ENCODE measurements at places on chromosomes 7 and 10. TPM values are rescaled to one million over a fixed set of nuclear protein-coding genes. Genes with fewer than 3 reads are reported as not detected.

The BUB3 gene
- 265 TPM for total RNA-seq

GRCh38 chr10:123967626-123968243 is 76.1 kb upstream of the CPXM2 start:
- H3K27me3 ChIP-seq, result peaks cover 35% of the 10 kb centered on the region
- H3K36me3 ChIP-seq, result no peaks in the 10 kb centered on the region
- no peaks in the 10 kb centered on the region for H3K4me1 ChIP-seq

The AKAP9 gene
- total RNA-seq, result 32.7 TPM

DNA sequence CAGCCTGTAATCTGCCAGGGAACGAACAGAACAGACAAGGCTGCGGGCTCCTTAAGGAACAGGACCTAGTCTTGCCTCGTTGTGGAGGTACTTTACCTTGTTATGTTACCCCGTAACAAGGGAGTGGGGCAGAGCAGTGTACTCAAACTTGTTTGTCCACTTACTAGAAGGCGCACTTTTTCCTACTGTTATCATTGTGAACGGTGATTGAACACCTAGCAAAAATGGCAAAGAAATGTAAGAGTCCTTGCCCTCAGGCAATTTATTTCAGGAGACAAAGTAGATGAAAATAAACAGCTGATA is 620 bp upstream of the IMPDH1 start:
- peaks cover 26% of the 10 kb centered on the region for H3K4me1 ChIP-seq
- DNase-seq, result no peak
- H3K27ac ChIP-seq, result peak overlapping the region; percentile 77
- H3K36me3 ChIP-seq, result peaks cover 2% of the 10 kb centered on the region
- H3K4me3 ChIP-seq, result peak overlapping the region; percentile 88

The ARMC10 gene
- total RNA-seq, result 35.7 TPM

The SFR1 gene
- 13.0 TPM for total RNA-seq

GRCh38 chr7:152871678-152872060 is 112.1 kb downstream of the ACTR3B start:
- H3K4me3 ChIP-seq, result no peak overlapping the region
- H3K4me1 ChIP-seq, result no peaks in the 10 kb centered on the region
- no peaks in the 10 kb centered on the region for H3K27me3 ChIP-seq
- no peak overlapping the region for H3K27ac ChIP-seq
- no peak for DNase-seq
- H3K36me3 ChIP-seq, result no peaks in the 10 kb centered on the region

- no peaks in the 10 kb centered on the region for H3K4me1 ChIP-seq
- peaks cover 27% of the 10 kb centered on the region for H3K27me3 ChIP-seq
- no peak for DNase-seq
- H3K27ac ChIP-seq, result no peak overlapping the region
Measured at GRCh38 chr10:89440226-89441009, 26.1 kb downstream of the IFIT5 start.

The CALML5 gene
- total RNA-seq, result not detected

- peaks cover 47% of the 10 kb centered on the region for H3K36me3 ChIP-seq
- no peak overlapping the region for H3K4me3 ChIP-seq
- H3K4me1 ChIP-seq, result no peaks in the 10 kb centered on the region
- DNase-seq, result no peak
- no peak overlapping the region for H3K27ac ChIP-seq
Measured at GRCh38 chr10:13143766-13144165, 17.6 kb upstream of the MCM10 start.

DNA sequence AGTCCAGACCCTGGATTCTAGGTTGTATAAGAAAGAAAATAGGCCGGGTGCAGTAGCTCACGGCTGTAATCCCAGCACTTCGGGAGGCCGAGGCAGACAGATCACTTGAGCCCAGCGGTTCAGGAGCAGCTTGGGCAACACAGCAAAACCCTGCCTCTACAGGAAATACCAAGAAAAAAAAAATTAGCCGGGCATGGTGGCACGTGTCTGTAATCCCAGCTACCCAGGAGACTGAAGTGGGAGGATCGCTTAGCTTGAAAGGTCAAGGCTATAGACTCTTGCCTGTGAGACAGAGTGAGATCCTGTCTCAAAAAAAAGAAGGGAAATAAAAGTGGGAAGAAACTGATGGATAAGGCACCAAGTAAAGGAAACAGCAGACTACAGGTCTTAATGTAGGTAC is 287.9 kb upstream of the KLF14 start:
- DNase-seq, result no peak
- peak overlapping the region; percentile 66 for H3K27ac ChIP-seq
- no peak overlapping the region for H3K4me3 ChIP-seq

DNA sequence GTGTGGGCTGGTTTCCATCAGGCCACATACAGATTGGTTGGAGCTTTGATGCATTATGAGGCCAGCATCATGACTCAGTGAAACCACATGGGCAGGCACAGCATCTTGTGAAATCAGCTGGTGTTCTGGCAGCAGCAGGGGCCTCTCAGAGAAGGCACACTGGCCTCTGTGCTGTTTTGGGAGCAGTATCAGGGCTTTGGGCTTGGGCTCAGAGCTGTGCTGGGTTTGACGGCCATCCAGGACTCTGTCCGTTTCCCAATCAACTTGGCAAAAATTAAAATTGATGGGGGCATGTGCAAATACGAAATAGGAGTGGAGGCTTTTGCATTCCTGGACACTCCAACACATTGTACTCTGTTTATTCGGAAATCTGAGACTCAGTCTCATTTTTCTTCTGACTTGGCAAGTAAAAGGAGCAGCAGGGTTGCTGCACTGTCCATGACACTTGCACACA is 190.9 kb downstream of the BMPER start:
- no peaks in the 10 kb centered on the region for H3K36me3 ChIP-seq
- no peaks in the 10 kb centered on the region for H3K27me3 ChIP-seq
- H3K4me1 ChIP-seq, result no peaks in the 10 kb centered on the region

GRCh38 chr10:71697938-71698709 is 21.5 kb downstream of the C10orf105 start:
- H3K4me1 ChIP-seq, result peaks cover 68% of the 10 kb centered on the region
- H3K27me3 ChIP-seq, result no peaks in the 10 kb centered on the region
- H3K36me3 ChIP-seq, result no peaks in the 10 kb centered on the region
- no peak overlapping the region for H3K4me3 ChIP-seq
- H3K27ac ChIP-seq, result peak overlapping the region; percentile 51
- DNase-seq, result peak; percentile 76

The UFSP1 gene
- total RNA-seq, result 3.7 TPM

The ITGB8 gene
- not detected for total RNA-seq

- H3K36me3 ChIP-seq, result no peaks in the 10 kb centered on the region
- no peaks in the 10 kb centered on the region for H3K4me1 ChIP-seq
- peaks cover 27% of the 10 kb centered on the region for H3K27me3 ChIP-seq
- no peak for DNase-seq
- no peak within 1 kb of the TSS for H3K27ac ChIP-seq
Measured at GRCh38 chr10:14330388-14331061, at the start of gene FRMD4A. Gene FRMD4A (minus strand): TSS chr10:14330924.

DNA sequence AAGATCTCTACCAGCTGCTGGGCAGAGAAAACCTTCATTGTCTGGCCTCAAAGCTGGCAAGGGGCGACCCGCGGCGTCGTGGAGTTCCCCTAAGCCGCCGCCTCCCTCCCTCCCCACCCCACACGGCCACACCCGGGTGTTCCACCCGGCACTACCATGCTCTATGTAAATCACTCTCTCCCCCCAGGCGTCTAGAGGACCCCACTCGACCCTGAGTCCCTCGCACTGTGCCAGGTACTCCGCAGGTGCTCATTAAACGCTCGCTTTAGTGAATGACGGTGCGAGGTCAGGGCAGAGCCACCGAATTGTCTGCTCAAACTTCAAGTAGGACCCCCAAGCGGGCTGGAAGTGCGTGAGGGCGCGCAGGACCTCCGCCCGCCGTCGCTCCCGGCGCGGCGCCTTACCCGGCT is 628 bp downstream of the PARP12 start:
- H3K4me3 ChIP-seq, result peak overlapping the region; percentile 92
- peak overlapping the region; percentile 94 for H3K27ac ChIP-seq
- H3K4me1 ChIP-seq, result peaks cover 52% of the 10 kb centered on the region
- peaks cover 45% of the 10 kb centered on the region for H3K36me3 ChIP-seq
- DNase-seq, result peak; percentile 60

- no peak overlapping the region for H3K4me3 ChIP-seq
- DNase-seq, result no peak
- H3K27me3 ChIP-seq, result peaks cover 5% of the 10 kb centered on the region
- peaks cover 6% of the 10 kb centered on the region for H3K4me1 ChIP-seq
- no peak overlapping the region for H3K27ac ChIP-seq
- no peaks in the 10 kb centered on the region for H3K36me3 ChIP-seq
Measured at GRCh38 chr10:31936086-31936485, 7.5 kb upstream of the ARHGAP12 start.

- H3K36me3 ChIP-seq, result peaks cover 25% of the 10 kb centered on the region
- peaks cover 27% of the 10 kb centered on the region for H3K4me1 ChIP-seq
- H3K27ac ChIP-seq, result peak overlapping the region; percentile 100
Measured at GRCh38 chr10:73743327-73743904, 756 bp upstream of the SEC24C start.

- H3K4me3 ChIP-seq, result no peak overlapping the region
- no peaks in the 10 kb centered on the region for H3K27me3 ChIP-seq
- no peaks in the 10 kb centered on the region for H3K36me3 ChIP-seq
- DNase-seq, result no peak
Measured at GRCh38 chr7:80517282-80517747, 5.5 kb upstream of the GNAT3 start.

GRCh38 chr10:59876695-59877094 is 29.7 kb downstream of the CCDC6 start:
- H3K4me1 ChIP-seq, result peaks cover 62% of the 10 kb centered on the region
- H3K27me3 ChIP-seq, result no peaks in the 10 kb centered on the region
- no peak for DNase-seq
- no peak overlapping the region for H3K27ac ChIP-seq

GRCh38 chr7:55574051-55574717 is 1.9 kb upstream of the VOPP1 start:
- peak; percentile 33 for DNase-seq
- H3K4me3 ChIP-seq, result peak overlapping the region; percentile 42
- peaks cover 7% of the 10 kb centered on the region for H3K27me3 ChIP-seq
- peaks cover 52% of the 10 kb centered on the region for H3K4me1 ChIP-seq

- no peaks in the 10 kb centered on the region for H3K27me3 ChIP-seq
- no peak overlapping the region for H3K27ac ChIP-seq
- H3K36me3 ChIP-seq, result peaks cover 32% of the 10 kb centered on the region
Measured at GRCh38 chr7:135925210-135925609, 51.9 kb downstream of the MTPN start.

DNA sequence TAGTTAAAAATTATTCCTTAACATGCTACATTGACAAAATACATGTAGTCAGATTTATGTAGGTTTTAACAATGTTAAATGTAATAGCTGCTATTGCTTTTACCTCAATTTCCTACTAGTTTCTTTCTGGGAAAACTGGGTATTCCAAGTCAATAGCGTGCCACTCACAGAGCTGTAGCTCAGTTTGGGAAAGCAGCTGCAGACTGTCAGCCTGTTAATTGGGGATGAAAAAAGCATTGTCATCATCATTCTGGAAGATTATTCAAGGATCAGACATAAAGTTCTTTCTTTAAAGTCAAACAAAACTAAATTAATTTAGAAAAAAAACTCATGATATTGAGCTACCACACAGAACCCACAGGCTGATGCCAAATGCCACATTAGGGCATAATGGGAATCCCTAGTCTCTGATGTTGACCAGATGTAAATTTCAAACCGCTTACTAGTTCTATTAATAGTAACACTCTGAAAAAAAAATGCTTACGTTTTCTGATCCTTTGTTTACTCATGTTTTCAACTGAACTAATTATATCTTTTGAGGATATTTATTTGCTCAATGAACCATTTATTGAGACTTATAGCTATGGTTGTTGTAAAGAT is 19.6 kb upstream of the AGMO start:
- no peak overlapping the region for H3K27ac ChIP-seq
- H3K36me3 ChIP-seq, result no peaks in the 10 kb centered on the region
- no peaks in the 10 kb centered on the region for H3K4me1 ChIP-seq
- DNase-seq, result no peak

The PDK4 gene
- total RNA-seq, result not detected

Data from activated CD8-positive, alpha-beta T cell treated with anti-CD3 and anti-CD28 coated beads, Interleukin-2, amount 10 ng/mL, durations not matched to agents 7 days and 5 days (primary cell).